ENCODE measurements at places on chromosomes 2 and 18.
A peak's percentile ranks its signal among the peaks of the same experiment; 100 is the strongest.

DNA sequence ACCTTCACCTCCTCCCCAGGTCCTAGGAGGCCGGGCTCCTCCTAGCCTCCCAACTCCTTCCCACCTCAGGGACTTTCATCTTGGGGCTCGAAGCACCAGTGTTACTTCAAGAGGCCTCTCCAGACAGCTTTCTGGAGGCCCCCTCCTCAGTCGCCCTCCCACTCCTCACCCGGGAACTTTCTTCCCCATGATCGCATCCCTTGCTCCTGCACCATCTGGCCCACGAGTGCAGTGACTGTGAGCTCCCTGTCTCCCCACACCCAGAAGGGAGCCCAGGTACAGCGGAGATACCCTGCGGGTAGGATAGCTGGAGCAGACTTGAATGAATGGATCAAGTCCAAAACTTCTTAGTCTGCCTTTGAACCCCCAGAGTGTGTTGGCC is 6.1 kb downstream of the ERFE start:
- DNase-seq: no peak

DNA sequence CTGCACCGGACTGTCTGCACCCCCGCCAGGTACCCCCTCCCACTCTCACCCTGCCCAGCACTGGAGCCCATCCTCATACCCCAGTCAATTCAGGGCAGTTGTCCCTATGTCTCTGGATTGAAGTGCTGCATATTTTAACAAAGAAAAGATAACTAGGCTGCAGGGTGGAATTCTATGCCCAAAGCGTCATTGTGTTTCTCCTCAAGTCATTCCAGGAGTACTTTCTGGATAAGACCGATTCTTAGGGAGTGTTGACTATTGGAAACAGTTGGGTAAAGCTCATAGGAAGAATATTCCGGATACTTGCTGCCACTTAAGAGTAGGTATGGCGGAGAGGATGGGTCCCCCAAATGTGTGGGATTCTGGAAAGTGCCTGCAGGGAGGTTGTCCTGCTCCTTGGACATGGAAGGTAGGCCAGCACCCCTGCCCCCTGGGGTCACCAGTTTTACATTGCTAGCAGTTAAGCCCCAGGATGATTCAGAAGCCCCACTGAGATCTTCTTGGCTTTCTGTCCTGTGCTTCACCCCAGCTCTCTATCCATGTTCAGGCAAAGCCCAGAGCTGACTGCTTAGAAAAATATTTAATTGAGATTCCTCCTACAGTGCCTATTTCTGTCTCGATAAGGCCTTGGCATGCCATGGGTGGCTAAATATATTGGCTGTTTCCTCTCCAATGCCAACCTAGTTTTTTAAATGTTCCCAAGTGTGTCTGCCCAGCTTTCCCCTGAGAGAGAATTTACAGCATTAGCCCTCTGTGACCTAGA is 48.2 kb downstream of the RPL37A start:
- DNase-seq: no peak

GRCh38 chr18:53625997-53626599 is 598.4 kb downstream of the MBD2 start:
- DNase-seq: no peak

DNA sequence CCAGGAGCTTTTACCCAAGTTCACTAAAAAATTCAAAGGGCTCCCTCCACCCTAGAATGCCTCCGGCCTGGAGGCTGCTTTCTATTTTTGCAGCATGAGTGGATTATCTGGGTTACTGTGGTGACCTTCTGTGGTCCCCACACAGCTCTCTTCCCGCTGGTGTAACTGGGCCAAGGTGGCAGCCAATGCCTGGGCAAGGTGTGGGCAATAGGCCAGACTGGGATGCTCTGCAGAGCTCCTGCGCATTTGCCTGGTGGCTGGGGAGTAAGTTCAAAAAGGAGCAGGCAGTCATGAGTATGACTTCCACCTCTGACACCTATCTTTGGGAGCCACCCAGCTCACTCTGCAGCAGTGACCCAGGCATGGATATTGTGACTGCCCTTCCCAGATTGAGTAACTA is 130.5 kb upstream of the SPRED2 start:
- DNase-seq: no peak

DNA sequence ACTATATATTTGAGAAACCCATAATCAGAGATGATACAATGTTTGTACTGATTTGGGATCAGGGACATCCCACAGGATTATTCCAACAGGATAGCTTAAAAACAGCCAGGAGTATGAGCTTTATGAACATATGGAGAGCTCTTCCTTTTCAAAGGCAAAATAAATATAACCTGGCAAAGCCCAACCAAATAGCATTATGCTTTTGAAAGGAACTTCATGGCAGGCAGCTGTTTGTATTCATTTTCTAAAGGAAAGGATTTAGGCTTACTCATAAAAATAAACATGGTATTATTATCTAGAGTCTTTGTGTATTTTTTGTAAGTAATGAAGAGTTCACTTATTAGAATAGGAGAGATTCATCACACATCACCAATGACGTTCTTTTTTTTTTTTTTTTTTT is 44.4 kb downstream of the CCDC195 start:
- no peak for DNase-seq

GRCh38 chr2:74999468-74999867 is 41.0 kb downstream of the POLE4 start:
- DNase-seq: no peak

DNA sequence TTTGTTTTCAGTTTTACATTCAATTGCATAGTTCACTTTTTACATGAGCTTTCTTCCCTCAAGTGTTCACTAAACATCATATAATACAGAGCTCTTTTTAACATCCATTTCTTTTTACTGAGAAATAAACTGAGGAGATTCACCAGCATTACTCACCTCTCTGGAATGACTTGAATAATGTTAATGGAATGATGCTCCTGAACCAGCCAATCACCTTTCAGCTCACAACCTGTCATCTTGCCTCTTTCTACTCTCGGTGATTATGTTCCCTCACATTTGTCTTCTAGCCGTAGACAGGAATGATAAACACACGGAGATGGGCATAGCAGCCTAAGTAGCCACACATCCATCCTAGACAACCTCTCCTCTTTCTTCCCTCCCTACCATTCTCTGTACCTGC is 301.7 kb downstream of the PAX3 start:
- DNase-seq: no peak

DNA sequence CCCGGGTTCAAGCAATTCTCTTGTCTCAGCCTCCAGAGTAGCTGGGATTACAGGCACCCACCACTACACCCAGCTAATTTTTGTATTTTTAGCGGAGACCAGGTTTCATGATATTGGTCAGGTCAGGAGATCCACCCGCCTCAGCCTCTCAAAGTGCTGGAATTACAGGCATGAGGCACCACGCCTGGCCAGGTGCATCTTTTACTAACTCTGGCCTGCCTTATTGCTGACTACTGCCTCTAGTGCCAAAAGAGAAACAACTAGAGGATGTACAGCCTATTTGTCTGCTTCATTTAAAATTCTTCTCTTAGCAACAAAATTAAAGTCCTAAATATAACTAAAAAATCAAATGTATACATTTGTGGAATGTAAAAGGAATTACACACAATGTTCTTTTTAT is 115.4 kb downstream of the BMPR2 start:
- no peak for DNase-seq

- no peak for DNase-seq
These were observed 2114.6 kb upstream of the PIK3C3 start for GRCh38 chr18:39840406-39840805.

- DNase-seq: no peak
These were observed 207.3 kb downstream of the HAUS1 start for GRCh38 chr18:46311491-46311890.

DNA sequence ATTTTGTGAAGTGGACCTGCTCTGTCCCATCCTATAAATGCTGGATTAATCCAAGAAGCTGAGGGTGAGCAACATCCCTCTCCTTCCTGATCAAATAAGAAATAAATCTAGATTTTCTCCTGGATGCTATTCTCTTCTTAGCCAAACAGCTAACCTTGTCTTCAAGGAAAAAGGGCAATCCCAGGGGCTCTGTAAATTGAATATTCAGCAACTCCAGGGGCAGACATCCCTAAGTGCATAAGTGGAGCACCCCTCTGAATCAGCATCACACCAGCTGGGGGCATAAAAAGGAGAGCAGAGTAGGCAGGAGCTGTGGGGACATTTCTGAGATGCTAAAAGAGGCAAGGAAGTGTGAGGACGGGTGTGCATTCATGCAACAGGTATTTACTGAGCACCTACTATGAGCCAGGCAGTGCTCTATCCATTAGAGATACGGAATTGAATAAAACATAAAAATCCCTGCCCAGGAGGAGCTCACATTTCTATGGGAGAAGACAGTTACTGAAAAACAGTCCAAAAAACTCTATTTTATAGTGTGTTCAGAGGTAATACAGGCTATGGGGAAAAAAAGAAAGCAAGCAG is 2.8 kb upstream of the STEAP3 start:
- DNase-seq: no peak

GRCh38 chr2:72515696-72516095 is 310.1 kb downstream of the EXOC6B start:
- DNase-seq: no peak

DNA sequence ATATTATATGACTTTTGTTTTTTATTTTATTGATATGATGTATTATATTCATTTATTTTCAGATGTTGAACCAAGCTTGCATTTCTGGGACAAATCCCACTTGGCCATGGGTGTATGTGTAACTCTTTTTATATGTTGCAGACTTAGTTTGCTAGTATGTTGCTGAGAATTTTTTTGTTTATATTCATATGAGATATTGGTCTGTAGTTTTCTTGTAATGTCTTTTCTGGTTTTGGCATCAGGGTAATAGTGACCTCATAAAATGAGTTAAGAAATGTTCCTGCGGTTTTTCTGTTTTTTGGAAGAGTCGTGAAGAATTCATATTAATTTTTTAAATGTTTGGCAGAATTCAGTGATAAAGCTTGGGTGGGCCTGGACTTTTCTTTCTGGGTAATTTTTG is 88.7 kb downstream of the ASB1 start:
- DNase-seq: no peak

GRCh38 chr2:177141866-177142265 is 70.7 kb upstream of the HNRNPA3 start:
- DNase-seq: no peak

- no peak for DNase-seq
These were observed 359.4 kb upstream of the CWC22 start for GRCh38 chr2:180366481-180366880.

DNA sequence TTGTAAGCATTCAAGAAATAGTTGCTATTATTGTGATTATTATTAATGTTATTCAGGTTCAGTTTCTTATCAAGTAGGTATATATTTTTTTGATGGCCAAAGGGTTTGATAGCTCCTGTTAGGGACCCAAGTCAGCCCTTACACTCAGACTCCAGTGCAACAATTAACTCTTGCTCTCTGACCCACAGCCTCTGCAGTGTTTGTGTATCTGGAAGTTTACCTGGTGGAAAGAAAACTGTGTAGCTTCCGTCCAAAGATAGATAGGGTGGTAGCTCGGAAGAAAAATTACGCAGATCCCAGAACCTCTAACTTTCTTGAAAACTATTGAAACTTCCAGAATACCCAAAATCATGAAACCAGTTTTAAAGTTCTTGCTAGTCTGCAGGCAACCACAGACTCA is 58.6 kb upstream of the IGFBP2 start:
- DNase-seq: no peak

GRCh38 chr2:233473878-233474277 is 92.7 kb downstream of the USP40 start:
- DNase-seq: no peak

- no peak for DNase-seq
These were observed 17.7 kb upstream of the CYP1B1 start for GRCh38 chr2:38093527-38094165.

DNA sequence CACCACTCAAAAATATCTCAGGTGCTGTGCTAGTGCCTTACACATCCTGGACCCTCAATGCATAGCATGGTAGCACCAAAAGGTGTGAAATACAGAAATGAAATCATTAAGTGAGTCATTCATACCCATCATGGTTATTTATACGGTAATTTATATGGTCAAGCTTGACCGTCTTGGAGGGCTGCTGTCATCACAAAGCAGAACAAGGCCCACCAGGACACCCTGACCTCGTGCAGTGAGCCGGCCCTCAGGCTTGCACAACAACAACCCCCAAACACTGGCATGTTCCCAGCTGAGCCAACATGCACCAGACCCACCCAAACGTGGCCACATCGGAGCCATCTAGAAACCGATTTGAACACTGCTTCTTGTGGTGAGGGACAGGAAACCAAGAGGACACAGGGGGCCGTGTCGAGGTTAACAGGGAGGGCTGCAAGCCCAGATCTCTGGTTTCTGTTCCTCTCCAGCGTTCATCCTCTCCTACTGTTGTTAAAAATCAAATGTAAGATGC is 378.5 kb upstream of the ID2 start:
- DNase-seq: peak; percentile 74

- no peak for DNase-seq
These were observed 137.2 kb downstream of the CNTNAP5 start for GRCh38 chr2:124162256-124162655.

DNA sequence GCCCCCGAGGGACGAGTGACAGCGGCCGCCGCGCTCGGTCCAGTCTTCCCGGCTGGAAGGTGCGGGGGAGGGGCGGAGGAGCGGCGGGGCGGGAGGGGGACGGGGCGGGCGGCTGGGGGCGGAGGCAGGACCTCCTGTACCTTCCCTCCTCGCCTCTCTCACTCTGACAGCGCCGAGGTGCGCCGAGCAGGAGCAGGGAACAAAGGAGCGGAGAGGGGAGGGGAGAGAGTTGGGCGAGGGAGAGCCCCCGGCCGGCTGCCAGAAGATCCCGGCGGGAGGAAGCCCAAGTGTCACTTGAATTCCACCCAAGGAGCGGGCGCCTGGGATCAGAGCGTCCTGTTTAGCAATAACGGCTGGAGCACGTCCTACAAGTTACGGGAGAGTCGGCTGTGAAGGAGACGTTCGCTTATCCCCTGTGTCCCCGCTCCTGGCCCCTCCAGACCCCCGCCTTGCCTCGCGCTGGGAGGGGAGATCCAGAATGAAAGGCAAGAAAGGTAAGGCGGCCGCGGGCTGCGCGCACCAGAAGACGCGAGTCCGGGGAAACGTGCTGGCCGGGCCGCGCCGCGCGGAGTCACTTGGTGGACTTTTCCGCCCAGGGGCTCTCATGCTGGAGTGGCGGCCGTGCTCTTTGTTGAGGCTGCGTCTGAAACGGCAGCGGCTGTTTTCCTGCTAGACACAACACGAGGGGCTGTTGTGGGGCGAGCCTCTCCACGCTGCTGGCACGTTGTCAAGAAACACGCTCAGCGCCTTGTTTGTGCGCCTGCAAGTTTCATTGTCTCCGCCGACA is at the start of gene TGIF1:
TGIF1 (plus strand) TSS at position 161 of the 787 bp plus-strand sequence; CDS start at position 479, 318 bp downstream.
- peak; percentile 79 for DNase-seq

DNA sequence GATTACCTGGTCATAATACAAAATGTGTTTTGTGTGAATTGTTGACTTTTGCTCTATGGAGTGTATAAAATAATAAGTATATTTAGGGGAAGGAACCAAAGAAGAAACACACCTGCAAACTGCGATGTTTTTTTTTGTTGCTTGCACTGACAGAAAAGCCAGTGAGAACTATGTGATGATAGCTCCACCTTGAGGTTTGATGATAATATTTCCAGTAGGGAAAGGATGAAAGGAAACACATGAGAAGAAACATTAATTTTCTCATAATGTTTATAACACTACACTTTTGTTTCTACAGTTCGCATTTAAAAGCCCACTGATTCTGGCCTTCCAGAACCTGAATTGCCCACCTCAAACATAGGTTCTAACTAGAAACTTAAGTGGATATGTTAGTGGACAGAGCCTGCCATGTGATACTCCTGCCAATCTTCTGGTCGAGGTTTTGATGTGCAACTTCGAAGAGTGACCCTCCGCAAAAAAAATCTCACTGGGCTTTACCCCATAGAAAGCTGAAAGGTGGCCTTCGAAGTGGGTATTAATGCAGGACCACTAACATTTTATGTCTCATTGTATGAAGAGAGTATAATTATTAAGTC is 476.4 kb upstream of the SPHKAP start:
- DNase-seq: no peak

Measured in central memory CD4-positive, alpha-beta T cell (primary cell).